ENCODE measurements at places on chromosomes 7 and 10.

DNA sequence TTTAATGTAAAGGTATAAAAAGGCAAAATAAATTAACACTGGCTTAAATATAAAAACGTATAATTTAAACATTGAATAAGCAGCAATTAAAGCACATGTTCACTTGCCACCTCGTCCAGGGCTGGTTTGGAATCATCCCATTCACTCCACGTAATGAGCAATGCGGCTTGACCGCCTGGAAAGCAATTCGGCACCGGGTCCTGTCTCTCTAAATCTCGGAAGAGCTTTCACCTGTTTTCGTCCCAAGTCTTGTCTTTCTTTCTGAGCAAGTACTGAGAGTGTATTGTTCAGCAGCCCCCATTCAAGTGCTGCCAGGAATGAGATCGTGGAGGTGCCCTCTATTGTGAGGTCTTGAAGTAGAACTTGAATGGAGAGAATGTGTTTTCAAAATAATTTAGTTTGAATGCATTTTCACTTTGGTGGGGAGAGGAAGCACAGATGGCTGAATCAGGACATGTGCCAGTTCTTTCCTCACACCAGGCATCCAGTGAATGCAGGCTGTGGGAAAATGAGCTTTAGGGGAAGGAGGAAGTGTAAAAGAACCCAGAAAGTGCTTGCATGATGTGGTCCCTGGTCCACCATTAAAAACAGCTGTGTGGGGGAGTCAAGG lies 515.2 kb downstream of the REEP3 start:
- no peak for DNase-seq

- DNase-seq, result no peak
Observed at GRCh38 chr10:110973400-110973799, 54.0 kb downstream of the SHOC2 start.

DNA sequence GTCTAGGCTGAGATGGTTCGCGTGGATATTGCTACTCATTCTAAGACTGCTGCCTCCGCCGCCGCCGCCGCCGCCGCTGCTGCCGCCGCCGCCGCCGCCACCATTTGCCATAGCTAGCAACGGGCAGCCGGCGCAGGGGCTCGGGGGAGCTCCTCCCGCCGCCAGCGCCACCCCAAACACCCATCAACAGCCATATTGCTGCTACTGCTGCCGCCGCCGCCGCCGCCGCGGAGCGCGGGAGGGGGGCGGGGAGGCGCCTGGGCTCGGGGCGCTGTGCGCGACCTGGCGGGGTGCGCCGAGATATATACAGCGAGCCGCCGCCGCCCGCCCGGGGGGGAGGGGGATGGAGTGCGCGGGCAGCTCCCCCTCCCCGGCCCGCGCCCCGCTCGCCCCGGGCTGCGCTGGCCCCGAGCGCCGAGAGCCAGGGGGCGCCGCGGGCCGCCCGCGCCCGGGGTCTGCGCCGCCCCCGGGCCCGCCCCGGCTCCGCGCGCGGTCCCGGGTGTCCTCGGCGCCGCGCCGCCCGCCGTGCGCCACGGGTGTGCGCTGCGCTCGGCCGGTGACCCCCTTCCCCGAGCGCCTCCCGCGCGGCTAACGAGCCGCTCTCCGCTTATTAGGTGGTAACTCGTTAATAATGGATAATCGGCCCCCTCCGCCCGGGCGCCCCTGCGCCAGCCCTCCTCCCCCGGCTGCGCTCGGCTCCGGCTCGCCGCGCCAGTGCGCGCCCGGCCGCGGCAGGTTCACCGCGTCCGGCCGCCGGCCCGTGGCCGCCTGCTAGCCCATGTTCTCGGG lies at the start of gene KCNMA1:
Gene KCNMA1 (minus strand): TSS at position 277 of the 789 bp plus-strand sequence.
- DNase-seq, result no peak

GRCh38 chr7:2295936-2296620 lies 18.2 kb downstream of the SNX8 start:
- DNase-seq, result no peak

DNA sequence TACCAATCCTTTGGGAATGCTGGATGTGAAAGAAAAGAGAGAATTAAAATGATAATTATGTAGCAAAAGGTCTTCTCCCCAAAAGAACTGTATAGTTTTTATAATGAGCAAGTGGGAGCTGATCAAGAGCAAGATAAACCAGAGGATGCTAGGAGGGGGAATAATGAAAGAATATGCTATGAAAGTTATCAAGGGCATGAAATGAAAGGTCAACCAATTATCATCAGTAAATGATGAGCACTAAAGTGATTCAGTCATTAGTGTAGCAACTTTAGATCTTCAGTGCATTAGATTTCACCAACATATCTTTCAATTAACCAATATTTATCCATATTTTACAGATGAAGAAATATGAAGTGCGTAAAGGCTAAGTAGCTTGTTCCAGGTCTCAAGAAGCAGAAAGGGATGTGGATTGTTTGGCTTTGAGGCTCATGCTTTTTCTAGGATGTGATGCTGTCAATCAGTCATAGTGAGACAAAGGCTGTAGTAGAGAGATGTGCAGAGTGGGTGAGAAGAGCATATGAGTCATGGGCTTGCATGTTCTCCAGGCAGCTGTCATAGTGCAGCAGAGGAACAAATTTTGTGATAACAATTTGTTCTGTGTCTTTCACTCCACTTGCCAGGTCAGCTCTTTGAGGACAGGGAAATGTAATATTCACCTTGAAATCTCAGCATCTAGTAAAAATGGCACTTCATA lies 5.7 kb upstream of the OR2F2 start:
- no peak for DNase-seq

All from activated T-cell treated with anti-CD3 and anti-CD28 coated beads for 4 hours (primary cell).